ENCODE measurements at places on chromosomes 7 and 10.

DNA sequence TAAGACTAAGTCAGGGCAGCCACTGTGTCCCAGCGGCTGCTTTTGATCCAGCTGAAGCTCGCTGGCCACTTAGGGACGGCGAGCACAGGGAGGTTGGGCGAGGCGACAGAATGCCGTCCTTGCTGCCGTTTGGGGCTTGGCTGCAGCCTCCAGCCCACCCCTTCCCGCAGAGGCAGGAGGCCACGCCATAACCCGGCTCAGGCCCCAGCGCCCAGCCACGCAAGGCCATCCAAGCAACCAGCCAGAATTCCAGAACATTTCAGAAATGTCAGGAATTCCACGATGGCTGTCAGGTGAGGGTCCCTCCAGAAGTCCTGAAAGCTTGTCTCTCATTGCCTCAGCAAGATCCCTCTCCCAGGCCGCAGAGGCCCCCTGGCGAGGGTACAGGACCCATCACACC lies 479.1 kb upstream of the FOXK1 start:
- DNase-seq = no peak

DNA sequence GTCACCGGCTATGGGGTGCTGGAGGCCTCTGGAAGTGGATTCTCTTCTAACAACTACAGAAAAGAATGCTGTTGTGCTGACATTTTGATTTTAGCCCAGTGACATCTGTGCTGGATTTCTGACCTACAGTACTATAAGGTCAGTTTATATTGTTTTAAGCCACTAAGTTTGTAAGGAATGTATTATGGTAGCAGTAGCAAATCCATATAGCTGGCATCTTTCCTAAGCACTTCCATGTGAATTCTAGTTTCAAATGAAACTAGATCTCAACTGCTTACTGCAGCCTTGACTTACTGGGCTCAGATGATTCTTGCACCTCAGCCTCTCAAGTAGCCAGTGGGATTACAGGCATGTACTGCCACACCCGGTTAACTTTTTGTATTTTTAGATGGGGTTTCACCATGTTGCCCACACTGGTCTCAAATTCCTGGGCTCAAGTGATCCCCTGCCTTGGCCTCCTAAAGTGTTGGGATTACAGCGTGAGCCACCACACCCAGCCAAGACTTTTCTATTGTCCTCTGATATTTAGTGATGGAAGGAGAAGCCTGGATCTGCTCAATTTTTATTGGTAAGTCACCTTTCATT lies 414.0 kb downstream of the PHTF2 start:
- no peak for DNase-seq

- DNase-seq = peak; percentile 80
Observed at GRCh38 chr10:110600487-110601101, 33.1 kb downstream of the SMC3 start.

DNA sequence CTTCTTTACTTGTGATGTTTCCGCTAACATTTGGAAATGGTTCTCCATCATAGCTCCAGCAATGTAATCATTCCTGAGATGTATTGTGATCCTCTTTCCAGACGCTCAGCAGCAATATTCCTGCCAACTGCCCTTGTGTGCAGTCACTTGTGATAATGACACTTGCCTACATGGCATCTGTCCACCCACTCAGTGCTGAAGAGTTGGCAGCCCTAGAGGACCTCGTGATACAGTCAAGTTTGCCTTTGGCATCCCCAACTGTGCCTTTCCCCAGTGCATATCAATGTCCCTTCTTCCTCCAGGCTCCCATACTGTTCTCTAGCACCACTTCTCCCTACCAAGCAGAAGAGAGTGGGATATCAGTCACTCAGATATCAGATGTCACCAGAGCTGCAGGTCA lies 64.9 kb downstream of the MYOF start:
- DNase-seq = no peak

- no peak for DNase-seq
Observed at GRCh38 chr10:104076743-104077160, 8.9 kb downstream of the COL17A1 start.

- no peak for DNase-seq
Observed at GRCh38 chr7:13627455-13627854, 362.0 kb downstream of the ETV1 start.

- DNase-seq = no peak
Observed at GRCh38 chr7:132519936-132520335, 56.3 kb downstream of the PLXNA4 start.

DNA sequence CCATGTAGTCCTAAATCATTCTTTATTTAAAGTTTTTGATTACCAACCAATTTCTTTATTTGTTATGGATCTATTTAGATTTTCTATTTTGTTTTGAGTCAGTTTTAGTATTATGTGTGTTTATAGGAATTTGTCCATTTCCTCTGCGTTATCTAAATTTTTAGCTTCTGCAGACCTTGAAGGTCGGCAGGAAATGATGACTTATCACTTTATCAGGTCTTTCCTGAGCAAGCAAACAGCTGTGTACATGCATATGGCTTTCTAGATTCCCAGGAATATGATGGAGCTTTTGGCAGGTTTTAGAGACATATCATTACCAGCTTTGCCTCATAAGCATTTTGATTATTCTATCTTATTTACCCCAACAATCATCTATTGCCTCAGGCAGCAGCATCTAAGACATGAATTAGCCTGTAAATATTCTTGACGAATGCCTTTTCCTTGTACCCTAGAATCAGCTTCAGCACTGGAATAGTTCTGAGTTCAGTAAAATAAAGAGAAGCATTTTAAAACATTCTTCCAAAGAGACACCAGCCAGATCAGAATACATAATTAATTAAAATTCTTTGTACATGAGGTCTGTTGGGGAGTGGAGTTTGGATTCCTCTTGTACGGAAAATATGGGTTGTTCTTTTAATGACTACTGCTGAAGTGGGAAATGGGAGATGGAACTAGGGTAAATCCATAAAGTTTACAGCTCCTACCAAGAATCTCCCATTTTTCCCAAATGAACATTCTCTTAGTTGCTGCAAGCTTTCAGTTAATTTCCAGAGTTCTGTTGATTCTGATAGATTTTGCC lies 408.8 kb upstream of the SEMA3C start:
- DNase-seq = no peak

DNA sequence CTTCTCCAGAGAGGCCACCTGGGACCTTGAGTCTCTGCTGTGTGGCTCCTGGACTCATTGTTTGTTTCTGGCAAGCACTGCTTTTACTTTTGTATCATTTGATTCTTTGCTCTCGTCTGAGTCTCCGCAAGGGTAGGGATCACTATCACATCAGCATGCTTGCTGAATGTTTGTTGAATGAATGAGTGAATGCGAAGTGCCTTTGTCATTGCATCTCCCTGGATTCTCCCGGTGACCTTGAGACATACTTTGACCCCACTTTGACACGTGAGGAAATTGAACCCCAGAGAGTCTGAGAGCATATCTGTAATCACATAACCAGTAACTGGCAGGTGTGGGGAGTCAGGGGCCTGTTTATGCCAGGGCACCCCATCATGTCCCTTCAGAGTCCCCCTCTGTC lies 92.8 kb downstream of the ZMIZ1 start:
- DNase-seq = no peak

DNA sequence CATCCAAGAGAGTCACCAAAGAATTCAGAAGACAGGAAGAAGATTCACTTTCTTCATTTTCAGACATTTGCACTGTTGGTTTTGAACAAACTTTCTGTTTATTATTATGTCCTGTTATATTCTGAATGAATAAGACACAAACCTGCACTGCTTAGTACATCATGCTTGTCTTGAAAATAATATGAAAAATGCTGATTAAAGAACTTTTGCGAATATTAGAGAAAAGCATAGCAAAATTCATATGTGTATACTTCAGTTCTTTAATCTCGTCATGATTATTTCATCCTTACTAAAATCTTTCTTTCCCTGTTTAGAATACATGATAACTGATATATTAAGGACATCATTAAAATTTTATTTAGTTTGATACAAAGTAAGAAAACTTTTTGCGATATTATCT lies 504.1 kb downstream of the POM121L12 start:
- no peak for DNase-seq

- DNase-seq = no peak
Observed at GRCh38 chr10:127073666-127074065, 122.7 kb downstream of the INSYN2A start.

DNA sequence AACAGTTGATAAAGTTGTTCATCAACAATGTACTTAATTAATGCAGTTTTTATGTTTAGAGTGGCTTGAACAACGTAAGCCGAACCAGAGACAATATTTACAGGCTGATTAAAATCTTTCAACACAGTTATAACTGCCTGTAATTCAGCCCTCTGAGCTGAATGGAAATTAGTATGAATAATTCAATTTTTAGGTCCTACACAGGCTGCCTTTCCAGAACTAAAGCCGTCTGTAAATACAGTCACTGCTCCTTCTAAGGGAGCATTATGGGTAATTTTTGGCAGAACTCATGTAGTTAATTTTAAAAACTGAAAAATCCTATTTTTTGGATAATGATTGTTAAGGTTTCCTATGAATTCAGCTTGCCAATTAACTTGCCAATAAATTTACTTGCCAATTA lies 2.6 kb upstream of the GIMAP4 start:
- no peak for DNase-seq

DNA sequence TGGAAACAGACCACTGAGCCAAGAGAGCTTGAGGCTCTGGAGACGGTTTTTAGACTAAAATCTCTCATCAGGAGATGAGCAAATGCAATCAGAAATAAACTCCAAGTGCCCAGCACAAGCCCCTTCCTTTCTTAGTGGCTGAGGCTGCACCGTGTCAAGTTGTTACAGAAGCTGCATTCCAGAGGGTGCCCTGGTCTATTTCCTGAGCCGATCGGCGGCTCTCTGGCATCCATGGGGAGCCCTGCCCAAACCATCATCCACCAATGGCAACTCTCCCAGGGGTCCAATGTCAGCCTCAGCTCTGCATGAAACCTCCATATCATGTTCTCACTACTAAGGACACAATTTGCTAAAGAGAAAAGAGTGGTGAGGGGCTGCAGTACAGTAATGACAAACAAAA lies 89.6 kb downstream of the SVIL start:
- no peak for DNase-seq

DNA sequence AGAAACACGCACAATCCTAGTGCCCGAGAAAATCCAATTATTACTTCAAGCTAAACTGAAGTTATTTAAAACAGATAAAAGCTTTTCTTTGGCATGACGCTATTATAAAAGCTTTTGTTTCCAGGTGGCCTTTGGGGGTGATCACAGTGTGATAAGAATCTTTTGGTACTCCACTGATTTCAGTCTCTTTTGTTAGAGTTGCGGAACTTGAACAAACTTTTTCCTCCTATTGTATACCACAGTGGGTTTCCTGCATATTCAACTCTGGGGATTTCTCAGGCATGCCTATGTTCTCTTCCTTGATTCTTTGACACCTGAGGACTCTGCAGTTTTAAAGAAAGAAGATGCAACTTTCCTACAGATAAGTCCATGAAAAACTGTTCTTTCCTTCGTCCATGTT lies 99.7 kb upstream of the PITRM1 start:
- no peak for DNase-seq

DNA sequence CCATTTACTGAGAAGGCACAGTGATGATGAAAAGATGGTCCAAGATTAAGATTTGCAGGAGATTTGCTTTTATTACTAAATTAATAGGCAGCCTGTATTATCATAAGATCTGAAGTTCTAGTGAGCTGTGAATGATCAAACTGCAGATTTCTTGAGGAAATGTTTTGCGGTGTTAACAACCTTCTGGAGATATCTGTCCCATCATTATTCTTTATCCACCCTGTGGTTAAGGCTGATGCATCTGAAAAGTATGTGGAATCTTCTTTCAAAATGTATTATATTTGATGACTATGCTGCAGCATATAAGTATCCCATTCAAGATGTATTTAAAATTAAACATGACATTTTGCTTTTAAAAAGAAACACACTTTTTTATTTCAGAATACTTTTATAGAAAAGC lies 150.3 kb downstream of the POLR1F start:
- no peak for DNase-seq

GRCh38 chr7:20519645-20520044 lies 95.8 kb upstream of the ABCB5 start:
- DNase-seq = no peak

GRCh38 chr10:79244841-79245504 lies 102.3 kb upstream of the PPIF start:
- DNase-seq = peak; percentile 57

DNA sequence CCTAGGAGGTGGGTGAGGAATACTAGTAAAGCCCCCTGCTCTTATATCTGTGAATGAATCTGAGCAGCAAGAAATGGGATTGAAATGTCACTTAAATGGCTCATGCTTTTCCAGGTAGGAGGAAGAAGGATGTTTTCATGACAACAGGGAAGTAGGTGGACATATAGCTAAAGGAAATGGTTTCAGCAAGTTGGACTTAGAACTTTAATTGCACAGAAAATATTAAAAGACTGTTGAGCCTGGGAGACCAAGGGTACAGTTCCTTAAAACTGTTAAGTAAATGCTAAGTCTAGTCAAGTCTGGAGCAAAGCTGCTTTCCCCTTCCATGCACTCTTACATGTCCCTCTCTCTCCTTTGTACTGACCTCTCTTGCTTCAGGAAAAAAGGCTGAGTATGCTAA lies 301.3 kb downstream of the HGF start:
- no peak for DNase-seq

DNA sequence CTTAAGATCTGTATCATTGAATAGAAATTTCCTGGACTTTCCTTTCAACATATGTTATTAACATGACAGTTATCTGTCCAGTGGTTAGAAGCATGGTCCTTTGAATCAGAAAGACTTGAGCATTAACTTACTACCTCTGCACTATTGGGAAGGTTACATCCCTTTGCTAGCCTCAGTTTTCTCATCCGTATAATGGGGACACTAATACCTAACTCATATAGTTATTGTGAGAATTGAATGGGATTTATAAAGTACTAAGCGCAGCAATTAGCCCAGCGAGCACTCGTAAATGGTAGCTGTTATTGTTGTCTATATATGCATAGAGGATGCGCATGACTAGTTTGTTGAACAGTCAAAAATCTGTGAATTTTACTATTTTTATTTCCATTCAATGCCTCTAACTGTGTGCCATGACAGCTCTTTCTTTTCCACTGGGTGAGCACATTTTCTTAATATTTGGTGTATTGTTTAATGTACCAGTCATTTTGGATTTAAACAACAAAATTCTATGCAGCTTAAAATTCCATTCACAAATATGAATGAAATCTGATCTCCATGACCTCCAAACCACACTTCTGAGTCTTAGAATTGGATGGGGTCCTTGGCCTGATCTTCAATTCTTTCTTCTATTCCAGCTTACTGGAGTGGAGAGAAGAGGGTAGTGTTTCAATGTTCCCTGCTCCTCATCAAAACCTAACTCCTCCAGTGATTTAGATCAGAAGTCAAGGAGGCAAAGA lies 65.0 kb downstream of the CACNB2 start:
- DNase-seq = no peak
